ENCODE measurements at places on chromosomes 16 and 17. TPM values are rescaled to one million over a fixed set of nuclear protein-coding genes. Genes with fewer than 3 reads are reported as not detected.

Gene SLC5A11
- 0.27 TPM for total RNA-seq

Gene HBZ
- total RNA-seq = not detected

Gene PRAC1
- total RNA-seq = not detected

Gene MYH13
- total RNA-seq = not detected

Gene ALOXE3
- total RNA-seq = not detected

Gene MT1A
- total RNA-seq = 4.7 TPM

DNA sequence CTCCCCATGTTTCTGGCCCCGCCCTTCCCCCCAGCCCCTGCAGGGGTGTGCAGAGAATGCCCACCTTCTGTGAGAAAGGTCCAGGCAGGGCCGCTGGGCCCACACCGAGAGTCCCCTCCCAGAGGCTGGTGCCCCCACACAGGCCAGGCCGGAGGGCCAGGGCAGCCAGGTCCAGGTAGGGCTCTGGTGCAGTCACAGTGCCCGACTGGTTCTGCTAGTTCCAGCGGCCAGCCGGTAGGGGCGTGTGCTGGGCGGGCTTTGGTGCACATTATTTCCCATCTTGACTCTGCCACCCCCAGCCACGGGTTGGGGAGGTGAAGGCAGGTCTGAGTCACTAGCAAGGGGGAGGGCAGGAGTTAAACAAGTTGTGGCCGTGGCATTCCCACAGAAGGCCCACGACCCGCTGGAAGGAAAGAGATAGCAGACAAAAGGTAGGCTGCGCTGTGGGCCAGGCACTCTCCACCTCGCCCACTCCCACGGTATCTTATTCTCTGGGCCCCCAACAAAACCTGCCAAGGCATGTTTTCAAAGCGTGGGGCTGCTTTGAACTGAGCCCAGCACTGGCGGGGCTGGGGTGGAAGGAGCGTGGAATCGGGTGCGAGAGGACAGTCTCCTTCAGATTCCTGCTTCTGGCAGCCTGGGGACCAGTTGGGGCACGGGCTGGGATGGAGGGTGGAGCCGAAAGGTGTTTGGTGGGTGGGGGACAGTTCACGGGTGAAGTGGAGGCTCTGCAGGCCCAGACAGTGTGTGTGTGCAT is 1.9 kb downstream of the EPN3 start:
- H3K36me3 ChIP-seq = no peaks in the 10 kb centered on the region
- DNase-seq = peak; percentile 56
- peaks cover 40% of the 10 kb centered on the region for H3K27me3 ChIP-seq
- peaks cover 29% of the 10 kb centered on the region for H3K4me1 ChIP-seq

- no peak overlapping the region for H3K4me3 ChIP-seq
- H3K27me3 ChIP-seq = no peaks in the 10 kb centered on the region
- no peak for DNase-seq
Measured at GRCh38 chr17:59387351-59388068, 56.1 kb downstream of the YPEL2 start.

GRCh38 chr16:1007284-1007850 is 25.8 kb downstream of the SOX8 start:
- no peak overlapping the region for H3K4me3 ChIP-seq
- peaks cover 19% of the 10 kb centered on the region for H3K27me3 ChIP-seq

DNA sequence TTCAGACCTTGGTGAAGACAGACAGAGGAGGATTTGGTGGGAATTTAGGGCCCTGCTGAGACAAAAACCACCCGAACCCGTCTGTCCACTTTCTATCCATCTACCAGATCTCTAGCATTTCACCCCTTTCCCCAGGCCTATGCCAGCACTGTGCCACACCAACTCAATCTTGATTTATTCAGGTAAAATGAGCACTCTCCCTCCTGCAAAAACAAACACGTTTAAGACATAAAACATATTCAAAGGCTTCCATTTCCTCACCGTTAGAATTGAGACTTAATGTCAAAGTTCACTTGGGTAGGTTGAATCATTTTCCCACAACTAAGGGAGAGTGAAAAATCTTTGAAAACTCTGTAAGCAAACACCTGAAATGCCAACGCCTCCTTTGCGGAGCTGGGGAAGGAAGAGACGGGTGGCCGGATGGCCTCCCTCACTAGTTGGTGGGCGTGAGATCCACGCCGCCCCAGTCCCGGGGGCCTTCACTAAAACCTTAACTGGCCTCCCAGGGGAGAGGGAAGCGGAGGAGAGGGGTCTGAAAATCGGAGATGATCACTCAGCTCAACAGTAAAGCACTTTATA is 862 bp downstream of the DCAKD start:
- H3K27ac ChIP-seq = peak overlapping the region; percentile 92
- peaks cover 21% of the 10 kb centered on the region for H3K4me1 ChIP-seq
- DNase-seq = no peak
- H3K36me3 ChIP-seq = no peaks in the 10 kb centered on the region

GRCh38 chr17:36535669-36536081 is 888 bp downstream of the PIGW start:
- peaks cover 38% of the 10 kb centered on the region for H3K36me3 ChIP-seq
- H3K27me3 ChIP-seq = no peaks in the 10 kb centered on the region
- peak overlapping the region; percentile 98 for H3K27ac ChIP-seq
- peaks cover 10% of the 10 kb centered on the region for H3K4me1 ChIP-seq
- DNase-seq = no peak

DNA sequence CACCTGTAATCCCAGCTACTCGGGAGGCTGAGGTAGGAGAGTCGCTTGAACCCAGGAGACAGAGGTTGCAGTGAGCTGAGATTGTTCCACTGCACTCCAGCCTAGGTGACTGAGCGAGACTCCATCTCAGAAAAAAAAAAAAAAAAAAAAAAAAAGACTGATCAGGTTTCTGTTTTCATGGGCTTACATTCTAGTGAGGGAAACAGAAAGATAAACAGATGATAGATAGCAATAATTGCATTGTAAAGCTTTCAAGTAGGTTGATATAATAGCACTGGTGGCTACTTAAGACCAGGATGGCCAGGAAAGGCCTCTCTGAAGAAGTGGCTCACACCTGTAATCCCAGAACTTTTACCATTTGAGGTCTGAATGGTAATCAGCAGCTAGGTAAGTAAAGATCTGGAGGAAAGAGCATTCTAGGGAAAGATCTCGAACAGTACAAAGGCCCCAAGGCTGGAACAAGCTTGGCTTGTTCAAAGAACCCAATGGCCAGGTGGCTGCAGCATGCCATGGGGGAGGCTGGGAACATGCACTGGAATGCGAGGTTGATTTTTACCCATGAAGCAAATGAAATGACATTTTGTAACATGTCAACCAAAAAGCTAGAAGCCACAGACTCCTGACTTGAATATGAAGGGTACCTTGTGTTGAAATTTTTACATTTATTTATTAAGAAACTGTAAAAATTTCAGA is 108.3 kb upstream of the DHX40 start:
- H3K4me3 ChIP-seq = no peak overlapping the region
- H3K36me3 ChIP-seq = no peaks in the 10 kb centered on the region
- no peak for DNase-seq
- no peak overlapping the region for H3K27ac ChIP-seq
- no peaks in the 10 kb centered on the region for H3K27me3 ChIP-seq
- H3K4me1 ChIP-seq = no peaks in the 10 kb centered on the region

- H3K4me1 ChIP-seq = no peaks in the 10 kb centered on the region
- no peak for DNase-seq
- H3K4me3 ChIP-seq = no peak overlapping the region
- H3K27me3 ChIP-seq = peaks cover 16% of the 10 kb centered on the region
- H3K36me3 ChIP-seq = no peaks in the 10 kb centered on the region
Measured at GRCh38 chr16:89629827-89630610, 16.6 kb downstream of the DPEP1 start.

DNA sequence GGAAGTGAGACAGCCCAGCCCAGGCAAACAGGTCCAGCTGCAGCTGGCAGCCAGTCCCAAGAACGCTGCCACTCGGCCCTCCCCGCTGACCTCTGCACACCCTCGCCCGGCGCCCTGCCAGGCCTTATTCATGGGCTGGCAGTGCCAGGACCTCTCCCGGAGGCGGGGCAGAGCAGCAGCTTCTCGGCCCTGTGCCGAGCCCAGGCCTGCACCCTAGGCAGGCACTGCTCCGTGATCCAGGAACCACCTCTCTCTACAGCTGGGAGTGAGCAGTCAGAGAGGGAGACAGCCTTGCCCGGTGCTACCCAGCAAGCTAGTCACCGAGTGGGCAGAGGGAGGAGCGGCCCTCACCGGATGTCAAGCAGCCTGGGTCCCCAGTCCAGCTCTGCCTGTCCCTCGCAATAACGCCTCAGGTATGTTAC is 79.9 kb upstream of the CBX4 start:
- peak overlapping the region; percentile 17 for H3K4me3 ChIP-seq
- peak overlapping the region; percentile 57 for H3K27ac ChIP-seq
- peaks cover 13% of the 10 kb centered on the region for H3K4me1 ChIP-seq
- peak; percentile 95 for DNase-seq
- no peaks in the 10 kb centered on the region for H3K36me3 ChIP-seq

DNA sequence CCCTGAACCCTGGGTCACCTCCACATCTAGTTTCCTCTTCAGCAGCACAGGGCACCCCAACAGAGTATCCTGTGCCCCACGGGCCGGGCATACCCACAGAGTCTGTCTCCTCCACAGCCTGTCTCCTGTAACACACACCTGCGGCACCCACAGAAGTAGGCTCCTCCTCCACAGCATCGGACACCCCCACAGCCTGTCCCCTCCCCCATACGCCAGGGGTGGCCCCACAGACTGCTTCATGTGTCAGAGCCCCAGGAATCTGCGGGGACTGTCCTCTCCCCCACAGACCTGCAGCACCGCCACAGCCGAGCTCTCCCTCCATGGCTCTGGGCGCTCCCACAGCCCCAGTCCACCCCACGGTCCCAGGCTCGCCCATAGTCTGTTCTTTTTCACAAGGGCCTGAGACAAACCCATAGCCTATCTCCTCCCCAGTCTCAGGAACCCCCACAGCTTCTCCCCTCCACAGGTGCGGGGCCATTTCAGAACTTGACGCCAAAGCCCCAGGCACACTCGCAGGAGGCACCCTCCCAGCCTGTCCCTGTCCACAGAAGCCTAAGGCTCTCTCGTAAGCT is 1.4 kb downstream of the KIAA0753 start:
- no peak for DNase-seq
- no peak overlapping the region for H3K27ac ChIP-seq
- peaks cover 32% of the 10 kb centered on the region for H3K4me1 ChIP-seq
- H3K4me3 ChIP-seq = peak overlapping the region; percentile 93
- no peaks in the 10 kb centered on the region for H3K27me3 ChIP-seq

DNA sequence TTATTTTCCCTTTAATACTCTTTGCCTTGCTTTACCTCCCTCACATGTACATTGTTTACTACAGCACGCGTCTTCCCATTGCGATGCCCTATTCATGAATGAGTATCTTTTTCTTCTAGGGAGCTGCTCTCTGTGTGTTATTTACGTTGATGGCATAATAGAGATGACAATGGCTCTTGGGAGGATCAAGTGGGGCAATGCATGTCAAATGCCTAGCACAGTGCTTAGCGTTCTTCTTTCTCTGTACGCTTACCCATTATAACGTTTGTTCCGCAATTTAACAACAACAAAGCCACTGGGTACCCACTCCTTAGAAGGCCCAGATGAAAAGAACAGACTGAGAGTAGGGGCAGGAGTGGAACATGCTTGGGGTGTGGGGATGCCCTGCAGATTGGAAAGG is 271.6 kb upstream of the TNRC6C start:
- no peak overlapping the region for H3K27ac ChIP-seq
- peaks cover 25% of the 10 kb centered on the region for H3K27me3 ChIP-seq
- H3K4me1 ChIP-seq = peaks cover 12% of the 10 kb centered on the region

DNA sequence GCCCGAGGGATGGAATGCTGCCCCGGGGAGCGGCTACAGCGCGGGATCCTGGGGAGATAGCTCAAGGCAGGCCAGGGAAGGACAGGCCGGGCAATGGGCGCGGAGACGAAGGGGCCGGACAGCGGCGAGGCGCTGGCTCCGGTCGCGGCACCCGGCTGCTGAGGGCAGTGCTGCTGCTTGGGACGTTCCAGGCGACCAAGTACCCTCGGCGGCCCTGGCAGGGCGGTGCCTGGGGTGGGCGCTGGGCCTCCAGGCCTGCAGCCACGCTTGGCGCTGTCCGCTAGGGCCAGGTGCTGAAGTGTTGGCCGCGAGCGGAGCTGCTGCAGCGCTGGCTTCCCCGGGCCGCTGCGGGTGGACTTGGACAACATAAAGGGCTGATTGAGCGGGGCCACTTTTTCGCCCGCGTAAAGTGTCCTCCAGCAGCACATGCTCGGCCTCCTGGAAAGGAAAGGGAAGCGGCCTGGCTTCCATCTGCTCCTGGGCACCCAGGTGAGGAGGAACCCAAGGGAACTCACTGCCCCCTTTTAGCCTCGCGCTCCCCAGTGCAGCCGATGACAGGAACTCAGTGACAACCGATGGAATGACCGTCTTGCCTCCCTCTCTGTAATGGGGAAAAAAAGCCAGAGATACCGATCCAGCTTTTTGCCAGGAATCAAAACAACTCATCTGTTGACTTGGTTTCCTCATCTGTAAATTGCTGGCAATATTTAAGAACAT is 23.7 kb downstream of the CLEC3A start:
- peak; percentile 73 for DNase-seq
- no peaks in the 10 kb centered on the region for H3K36me3 ChIP-seq
- H3K27ac ChIP-seq = no peak overlapping the region
- no peaks in the 10 kb centered on the region for H3K4me1 ChIP-seq
- peaks cover 10% of the 10 kb centered on the region for H3K27me3 ChIP-seq

- H3K4me1 ChIP-seq = no peaks in the 10 kb centered on the region
- no peak for DNase-seq
- no peak overlapping the region for H3K4me3 ChIP-seq
Measured at GRCh38 chr17:33375103-33375502, 82.0 kb upstream of the ASIC2 start.

- H3K27me3 ChIP-seq = no peaks in the 10 kb centered on the region
- H3K36me3 ChIP-seq = no peaks in the 10 kb centered on the region
- H3K4me1 ChIP-seq = no peaks in the 10 kb centered on the region
- H3K4me3 ChIP-seq = no peak overlapping the region
Measured at GRCh38 chr16:8730335-8730915, 56.0 kb downstream of the ABAT start.

DNA sequence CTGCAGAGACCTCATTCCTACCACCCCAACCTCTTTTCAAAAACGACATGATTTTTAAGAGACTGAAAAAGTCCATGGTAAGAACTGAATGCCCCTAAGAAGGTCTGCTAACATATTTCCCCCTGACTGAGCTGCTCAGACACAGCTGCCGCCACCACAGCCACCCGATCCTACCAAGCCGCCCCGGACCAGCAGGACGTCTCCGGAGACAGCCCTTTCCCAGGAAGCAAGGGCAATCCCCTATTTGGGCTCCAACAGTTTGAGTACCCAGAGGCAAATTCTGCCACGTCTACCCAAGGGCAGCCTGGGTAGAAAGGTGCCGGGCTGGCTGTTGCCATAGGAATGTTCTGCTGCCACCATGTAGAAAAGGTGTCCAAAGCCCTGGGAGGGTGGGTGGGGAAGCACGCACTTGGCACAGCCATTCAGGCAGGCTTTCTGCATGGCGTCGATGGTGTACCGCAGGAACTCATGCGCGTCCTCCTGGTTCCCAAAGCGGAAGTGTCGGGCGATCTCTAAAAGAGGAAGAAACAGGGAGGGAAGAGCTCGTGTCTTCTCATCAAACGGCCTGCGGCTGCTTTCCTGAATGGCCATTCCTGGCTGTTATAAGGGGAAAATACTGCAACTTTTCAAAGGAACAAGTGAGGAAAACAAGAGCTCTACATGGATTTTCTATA is 13.6 kb downstream of the USP36 start:
- H3K36me3 ChIP-seq = peaks cover 100% of the 10 kb centered on the region
- peaks cover 10% of the 10 kb centered on the region for H3K4me1 ChIP-seq
- H3K4me3 ChIP-seq = no peak overlapping the region
- no peaks in the 10 kb centered on the region for H3K27me3 ChIP-seq

GRCh38 chr17:77907497-77908461 is 50.7 kb upstream of the TNRC6C start:
- no peaks in the 10 kb centered on the region for H3K4me1 ChIP-seq
- H3K27ac ChIP-seq = no peak overlapping the region
- H3K36me3 ChIP-seq = no peaks in the 10 kb centered on the region
- peaks cover 20% of the 10 kb centered on the region for H3K27me3 ChIP-seq
- no peak overlapping the region for H3K4me3 ChIP-seq
- DNase-seq = no peak
